Caki2 (cell line): ENCODE measurements at places on chromosomes 16 and 17.

DNA sequence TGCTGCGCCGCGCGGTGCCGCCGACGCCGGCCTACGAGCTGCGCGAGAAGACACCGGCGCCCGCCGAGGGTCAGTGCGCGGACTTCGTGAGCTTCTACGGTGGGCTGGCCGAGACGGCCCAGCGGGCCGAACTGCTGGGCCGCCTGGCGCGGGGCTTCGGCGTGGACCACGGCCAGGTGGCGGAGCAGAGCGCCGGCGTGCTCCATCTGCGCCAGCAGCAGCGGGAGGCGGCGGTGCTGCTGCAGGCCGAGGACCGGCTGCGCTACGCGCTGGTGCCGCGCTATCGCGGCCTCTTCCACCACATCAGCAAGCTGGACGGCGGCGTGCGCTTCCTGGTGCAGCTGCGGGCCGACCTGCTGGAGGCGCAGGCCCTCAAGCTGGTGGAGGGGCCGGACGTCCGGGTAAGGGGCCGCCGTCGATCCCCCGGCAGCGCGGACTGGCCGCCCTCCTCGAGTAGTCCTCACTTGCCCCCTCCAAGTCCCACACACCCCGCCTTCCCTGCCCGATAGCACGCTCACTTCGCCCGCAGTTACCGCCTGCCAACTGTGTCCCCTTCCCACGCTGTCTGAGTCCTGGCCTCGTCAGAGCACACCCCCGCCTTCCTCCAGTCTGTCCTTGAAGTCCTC lies 470 bp downstream of the MLYCD start:
- peak; percentile 46 for DNase-seq

DNA sequence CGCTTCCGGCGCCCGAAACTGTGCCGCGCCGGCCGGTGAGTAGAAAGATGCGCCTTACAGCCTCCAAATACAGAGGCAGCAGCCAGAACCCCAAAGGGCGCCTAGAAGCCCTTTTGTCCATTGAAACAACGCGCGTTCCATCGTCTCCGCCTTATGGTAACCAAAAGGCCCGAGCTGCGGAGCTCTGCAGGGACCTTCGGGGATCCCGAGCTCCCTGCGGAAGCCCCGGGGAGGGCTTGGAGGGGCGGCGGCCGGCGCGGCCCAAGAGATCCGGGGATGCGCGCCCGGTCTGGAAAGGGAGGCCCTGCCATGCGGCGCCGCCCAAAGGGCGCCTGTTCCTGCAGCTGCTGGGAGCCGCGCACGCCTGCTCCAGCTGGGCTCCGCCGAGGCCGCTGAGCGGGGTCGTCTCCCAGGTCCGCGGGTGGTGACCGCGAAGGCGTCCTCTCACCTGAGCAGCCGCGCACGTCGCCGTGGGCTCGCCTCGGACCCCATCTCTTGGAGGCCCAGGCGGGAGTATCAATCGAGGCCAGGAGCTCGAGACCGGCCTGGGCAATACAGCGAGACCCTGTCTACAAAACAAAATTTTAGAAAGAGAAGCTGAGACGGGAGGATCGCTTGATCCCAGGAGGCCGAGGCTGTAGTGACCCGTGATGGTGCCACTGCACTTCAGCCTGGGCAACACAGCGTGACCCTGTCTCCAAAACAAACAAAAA lies 742 bp upstream of the FBXO31 start:
- no peak for DNase-seq

DNA sequence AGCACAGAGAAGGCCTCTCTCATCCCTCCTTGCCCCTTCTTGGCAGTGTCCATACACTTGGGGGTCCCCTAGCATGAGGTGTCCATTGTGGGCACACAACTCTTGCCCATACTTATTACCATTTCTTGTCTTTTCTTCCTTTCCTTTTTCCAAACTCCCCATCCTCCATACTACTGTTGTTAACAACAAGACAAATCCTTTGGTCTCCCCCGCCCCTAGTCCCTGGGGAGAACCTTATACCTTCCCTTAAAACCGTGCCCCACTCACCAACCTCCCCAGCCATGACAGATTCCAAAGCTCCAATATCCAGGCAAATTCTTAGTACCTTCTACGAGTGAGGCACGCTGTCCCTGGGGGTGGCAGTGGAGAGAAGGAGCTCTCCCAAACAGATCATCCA lies 82.9 kb downstream of the GAS7 start:
- DNase-seq = no peak

DNA sequence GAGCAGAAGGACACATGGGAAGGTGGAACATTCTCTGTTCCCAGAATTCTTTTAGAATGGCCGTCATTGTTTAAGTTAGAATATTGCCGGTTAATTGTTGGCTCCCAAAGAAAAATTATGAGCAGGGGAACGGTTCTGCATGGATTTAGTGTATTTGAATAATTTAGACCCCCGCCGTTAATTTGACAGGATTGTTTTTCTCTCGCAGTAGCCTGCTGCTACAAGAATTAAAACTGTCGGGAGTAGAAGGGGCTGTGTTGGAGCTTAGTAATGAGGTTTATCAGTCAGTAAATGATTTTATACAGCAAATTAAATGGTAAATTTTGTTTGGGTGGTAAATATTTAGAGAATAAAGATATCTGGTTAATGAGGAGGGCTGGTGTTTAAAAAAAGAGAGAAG lies 431.2 kb upstream of the DYNLRB2 start:
- DNase-seq = no peak

DNA sequence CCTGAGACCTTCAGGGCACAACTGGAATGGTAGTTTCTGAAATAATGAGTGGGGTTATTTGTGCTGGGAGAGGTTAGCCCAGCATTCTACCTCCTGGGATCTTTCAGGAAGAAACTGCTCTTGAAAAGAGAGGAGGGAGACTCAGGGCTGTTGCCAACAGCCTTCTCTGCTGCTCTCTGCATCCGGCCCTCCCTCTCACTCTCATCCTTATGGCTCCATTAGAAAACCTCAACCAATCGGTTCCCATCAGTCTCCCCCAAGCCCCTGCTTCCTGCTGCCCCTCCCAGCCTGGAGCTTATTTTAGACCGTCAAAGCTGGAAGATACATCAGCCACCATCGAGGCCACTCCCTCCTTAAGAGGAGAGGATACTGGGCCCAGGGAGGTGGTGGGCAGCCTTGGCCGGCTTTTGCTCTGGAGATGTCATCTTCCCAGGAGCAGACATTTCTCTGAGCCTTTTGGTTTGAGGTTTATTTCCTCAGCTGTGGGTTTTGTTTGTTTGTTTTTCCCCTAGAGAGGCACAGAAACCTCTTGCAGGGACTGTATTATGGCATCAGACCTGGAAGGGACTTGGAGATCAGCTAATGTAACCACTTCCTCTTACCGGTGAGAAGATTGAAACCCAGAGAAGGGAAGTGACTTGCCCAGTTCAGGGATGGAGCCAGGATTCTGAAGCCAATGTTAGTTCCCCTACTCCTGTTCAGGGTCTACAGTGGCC lies 2.7 kb downstream of the MPRIP start:
- DNase-seq = peak; percentile 50

DNA sequence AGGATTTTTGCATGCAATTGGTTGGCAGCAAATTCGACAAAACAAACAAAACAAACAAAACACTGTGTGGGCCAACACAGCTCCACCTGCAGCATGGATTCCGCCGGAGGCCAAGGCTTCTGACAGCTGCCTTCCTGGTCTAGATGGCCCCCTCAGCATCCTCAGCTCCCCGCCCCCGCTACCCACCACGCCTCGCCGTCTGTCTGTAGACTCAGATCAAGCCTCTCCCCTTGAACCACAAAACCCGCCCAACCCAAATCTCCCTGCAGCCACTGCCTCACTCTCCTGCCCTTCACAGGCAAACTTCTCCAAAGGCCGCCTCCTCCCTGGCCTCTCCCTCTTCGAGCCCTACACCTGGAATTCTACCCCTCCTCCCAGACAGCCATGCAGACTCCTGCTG lies 57.9 kb downstream of the RTN4RL1 start:
- DNase-seq = no peak

DNA sequence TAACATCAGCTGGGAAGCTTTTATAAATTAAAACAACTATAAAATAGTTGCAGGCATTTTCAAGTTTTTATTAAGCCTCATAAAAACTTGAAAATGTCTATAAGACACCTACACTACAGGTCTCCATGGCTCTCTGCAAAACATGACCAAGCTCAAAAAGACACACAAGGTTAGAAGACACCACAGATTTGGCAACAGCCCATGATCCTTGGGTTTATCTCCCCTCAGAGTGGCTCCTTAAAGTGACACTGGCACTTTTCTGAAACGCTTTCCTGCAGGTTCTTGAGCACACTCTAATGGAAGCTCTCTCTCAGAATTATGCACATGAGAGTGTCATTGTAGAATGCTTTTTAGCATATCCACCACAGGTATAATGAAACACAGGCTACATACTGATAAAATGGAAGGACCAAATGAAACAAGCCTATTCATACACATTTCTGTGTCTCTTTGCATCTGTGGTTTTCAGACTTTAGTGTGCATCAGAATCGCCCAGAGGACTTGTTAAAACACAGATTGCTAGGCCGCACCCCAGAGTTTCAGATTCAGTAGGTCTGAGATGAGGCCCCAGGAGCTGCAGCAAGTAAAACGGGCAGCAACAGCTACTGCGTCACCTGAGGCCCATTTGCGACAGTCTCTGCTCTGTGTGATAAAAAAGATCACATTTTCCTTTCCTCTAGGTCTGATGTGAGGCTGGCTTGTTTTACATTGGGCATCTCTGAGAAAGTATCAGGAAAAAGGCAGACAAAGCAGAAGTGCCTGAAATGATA lies 75.0 kb upstream of the WSB1 start:
- DNase-seq = no peak

DNA sequence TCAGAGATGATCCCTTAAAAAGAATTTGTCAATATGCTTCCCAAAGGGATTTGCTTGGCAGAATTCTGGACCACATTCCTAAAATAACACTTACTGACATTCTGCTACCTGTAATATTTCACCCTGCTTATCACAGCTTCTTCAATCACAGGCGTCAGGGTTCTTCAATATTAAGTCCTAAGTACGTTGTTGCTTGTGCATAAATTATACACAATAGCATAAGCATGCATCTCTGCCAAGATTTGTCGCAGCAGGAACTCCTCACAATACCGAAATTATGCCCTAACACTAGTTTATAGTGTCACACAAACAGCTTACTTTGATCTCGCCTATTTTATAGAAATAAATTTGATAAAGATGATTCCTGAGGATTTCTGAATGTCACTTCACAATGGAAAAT lies 48.9 kb downstream of the UBE2G1 start:
- no peak for DNase-seq

- peak; percentile 64 for DNase-seq
Measured at GRCh38 chr16:69132424-69133252, at the start of the genes CHTF8 and UTP4. Gene CHTF8, minus strand, starts transcription at chr16:69132588. Its CDS starts 11,130 bp downstream, at chr16:69121458. Gene UTP4, plus strand, starts transcription at chr16:69132649. Its CDS starts 811 bp downstream, at chr16:69133460.

DNA sequence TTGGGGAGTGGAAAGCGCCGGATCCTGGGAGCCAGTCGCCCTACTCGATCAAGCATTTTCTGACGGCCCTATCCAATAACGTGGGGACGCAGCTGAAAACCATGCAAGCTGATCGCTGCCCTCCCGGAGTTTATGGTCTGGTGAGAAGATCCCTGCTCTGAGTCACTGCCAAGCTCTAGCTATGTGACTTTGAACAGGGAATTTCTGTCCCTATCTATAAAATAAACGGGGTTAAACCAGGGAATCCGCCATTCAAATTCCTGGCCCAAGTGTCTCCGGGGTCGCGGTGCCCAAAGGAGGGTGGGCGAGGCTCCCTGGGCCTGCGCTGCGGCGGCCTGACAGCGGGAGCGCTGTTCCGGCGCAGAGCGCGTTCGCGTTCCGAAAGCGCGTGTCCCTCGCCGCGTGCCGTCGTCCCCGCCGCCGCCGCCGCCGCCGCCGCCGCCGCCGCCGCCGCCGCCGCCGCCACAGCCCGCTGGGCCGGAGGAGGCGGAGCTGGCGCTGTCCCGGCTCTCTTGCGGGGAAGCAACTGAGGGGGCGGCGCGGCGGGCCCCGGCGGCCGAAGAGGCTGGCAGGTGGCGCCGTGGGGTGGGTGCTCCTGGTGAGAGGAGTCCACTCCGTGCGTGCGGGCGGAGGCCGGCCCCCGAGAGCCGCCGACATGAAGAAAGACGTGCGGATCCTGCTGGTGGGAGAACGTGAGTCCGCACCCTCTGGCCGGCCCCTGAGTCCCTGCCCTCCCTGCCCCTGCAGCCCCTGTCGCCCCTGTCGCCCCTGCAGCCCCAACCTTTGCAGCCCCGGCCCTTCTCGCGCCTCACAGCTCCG lies at the start of gene RHOT1:
Gene RHOT1 (plus strand): TSS at position 465 of the 819 bp plus-strand sequence. CDS start 191 bp downstream, at position 656.
- DNase-seq = peak; percentile 84

GRCh38 chr16:80684906-80685305 lies 119.5 kb downstream of the CDYL2 start:
- DNase-seq = no peak

GRCh38 chr16:51815523-51815922 lies 664.5 kb upstream of the SALL1 start:
- DNase-seq = no peak

DNA sequence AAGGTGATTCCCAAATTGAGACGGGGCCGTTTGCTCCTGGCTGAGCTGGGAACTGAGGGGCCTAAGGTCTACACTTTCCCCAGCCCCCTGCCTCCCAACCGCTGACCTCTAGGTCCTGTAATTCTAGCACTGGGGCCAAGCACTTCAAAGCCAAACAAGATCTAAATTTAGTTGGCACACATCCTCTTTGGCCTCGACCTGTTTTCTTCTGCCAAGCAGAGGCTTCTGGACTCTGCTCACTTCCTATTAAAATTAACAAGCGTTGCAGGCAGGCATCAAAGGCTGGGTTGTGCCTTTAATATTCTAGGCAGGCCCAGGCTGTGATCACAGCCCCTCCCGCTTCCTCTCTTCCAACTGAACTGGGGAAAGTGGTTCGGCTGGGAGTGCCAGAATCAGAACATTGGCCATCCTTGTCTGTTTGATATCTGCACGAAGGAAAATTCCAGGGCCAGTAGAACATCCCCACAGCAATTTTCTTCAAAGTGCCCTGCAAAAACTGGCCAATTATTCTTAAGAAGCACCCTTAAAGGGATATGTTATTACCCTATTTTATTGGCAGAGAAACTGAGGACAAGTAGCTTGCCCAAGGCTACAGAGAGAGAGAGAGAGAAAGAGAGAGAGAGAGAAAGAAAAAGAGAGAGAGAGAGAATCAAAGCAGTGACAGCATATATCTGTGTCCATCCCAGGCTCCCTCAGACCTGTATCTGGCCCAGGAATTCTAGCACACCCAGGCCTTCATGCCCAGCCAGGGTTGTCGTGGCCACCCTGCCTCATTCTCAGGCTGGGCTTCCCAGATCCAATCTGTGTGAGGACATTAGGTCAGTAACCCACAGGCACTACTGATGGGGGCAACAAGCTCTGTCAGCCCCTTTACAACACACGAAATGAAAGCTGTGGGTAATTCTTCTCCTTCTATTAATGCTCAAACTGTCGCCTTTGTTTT lies 12.8 kb upstream of the MT4 start:
- DNase-seq = no peak

- DNase-seq = peak; percentile 88
Measured at GRCh38 chr16:69404275-69404805, 18.5 kb upstream of the TERF2 start.

GRCh38 chr16:75710344-75710743 lies 9.1 kb upstream of the DUXB start:
- peak; percentile 10 for DNase-seq

- DNase-seq = no peak
Measured at GRCh38 chr17:79993390-79994227, 42.1 kb downstream of the TBC1D16 start.
